ENCODE measurements at places on chromosomes 12 and 14.

GRCh38 chr12:88865537-88865936 lies 285.3 kb upstream of the KITLG start:
- DNase-seq = no peak

GRCh38 chr14:104550861-104551728 lies 28.5 kb upstream of the C14orf180 start:
- DNase-seq = no peak

DNA sequence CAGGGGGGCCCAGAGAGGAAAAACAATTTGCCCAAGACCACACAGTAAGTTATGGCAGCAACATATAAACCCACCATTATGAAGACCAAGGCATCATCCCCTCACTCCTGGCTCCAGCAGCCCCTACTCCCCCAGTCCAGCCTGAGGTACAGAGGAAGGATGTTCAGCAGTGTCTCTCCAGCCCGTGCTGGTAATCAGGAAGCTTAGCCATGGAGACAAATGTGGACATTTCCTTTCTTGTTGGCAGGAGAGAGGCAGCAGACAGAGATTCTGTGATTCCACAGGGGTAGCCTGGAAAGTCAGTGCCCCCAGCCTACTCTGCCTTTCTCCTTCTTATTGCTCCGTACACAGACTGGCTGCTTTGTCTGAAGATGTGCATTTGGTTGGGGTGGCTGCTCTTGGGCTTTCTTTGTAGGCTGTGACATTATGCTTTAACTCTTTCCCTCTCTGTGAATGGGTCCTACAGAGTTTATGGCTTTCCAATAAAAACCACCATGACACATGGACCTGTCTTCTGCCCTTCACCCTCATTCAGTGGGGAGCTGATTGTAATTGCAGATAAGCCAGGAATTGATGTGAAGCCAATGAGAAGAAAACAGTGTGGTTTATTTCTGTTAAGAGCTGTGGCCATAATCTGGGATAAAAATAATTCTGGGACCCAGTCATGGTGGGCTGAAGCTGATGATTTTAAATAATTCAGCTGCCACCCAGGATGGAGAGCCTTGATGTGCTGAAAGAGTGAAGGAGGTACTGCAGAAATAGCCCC lies 3.4 kb downstream of the RPH3A start:
- DNase-seq = no peak

- DNase-seq = no peak
Measured at GRCh38 chr14:88612981-88613380, 50.1 kb downstream of the ZC3H14 start.

DNA sequence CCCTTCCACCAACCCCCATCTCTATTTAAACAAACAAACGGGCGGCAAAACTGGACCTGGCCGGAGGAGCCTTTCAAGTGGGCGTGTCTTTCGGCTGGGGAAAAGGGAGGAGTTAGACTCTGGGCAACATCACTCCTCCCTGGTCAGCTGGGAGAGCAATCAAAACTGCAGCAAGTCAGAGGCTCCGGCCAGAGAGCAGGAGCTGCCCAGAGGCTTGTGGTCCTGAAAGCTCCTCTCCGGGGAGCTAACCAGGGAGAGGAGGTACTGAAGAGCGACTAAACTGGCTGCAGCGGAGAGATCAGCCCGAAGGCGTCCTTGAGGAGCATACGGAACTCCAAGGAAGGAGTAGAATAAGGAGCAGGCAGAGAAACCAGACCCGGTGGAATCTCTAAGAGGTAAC lies at the start of gene NEUROD4:
Gene NEUROD4, plus strand, starts transcription at position 191 of the 400 bp plus-strand sequence. CDS start 6,466 bp downstream, outside the sequence.
- DNase-seq = no peak

DNA sequence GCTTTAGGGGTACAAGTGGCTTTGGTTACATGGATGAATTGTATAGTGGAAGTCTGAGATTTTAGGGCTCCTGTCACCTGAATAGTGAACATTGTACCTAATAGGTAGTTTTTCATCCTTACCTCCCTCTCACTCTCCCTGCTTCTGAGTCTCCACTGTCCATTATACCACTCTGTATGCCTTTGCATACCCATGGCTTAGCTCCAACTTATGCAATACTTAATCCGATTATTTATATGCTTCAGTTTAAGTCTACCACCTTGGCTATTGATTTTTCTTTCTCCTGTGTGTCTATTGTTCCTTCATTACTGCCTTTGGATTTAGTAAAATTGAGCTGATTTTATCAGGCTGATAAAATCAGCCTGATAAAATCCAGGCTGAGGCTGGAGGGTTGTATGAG lies 30.5 kb upstream of the C12orf71 start:
- DNase-seq = no peak

- no peak for DNase-seq
Measured at GRCh38 chr14:20719777-20720176, 25.9 kb upstream of the EDDM3A start.

- DNase-seq = no peak
Measured at GRCh38 chr14:76313852-76314251, 62.1 kb upstream of the ESRRB start.

DNA sequence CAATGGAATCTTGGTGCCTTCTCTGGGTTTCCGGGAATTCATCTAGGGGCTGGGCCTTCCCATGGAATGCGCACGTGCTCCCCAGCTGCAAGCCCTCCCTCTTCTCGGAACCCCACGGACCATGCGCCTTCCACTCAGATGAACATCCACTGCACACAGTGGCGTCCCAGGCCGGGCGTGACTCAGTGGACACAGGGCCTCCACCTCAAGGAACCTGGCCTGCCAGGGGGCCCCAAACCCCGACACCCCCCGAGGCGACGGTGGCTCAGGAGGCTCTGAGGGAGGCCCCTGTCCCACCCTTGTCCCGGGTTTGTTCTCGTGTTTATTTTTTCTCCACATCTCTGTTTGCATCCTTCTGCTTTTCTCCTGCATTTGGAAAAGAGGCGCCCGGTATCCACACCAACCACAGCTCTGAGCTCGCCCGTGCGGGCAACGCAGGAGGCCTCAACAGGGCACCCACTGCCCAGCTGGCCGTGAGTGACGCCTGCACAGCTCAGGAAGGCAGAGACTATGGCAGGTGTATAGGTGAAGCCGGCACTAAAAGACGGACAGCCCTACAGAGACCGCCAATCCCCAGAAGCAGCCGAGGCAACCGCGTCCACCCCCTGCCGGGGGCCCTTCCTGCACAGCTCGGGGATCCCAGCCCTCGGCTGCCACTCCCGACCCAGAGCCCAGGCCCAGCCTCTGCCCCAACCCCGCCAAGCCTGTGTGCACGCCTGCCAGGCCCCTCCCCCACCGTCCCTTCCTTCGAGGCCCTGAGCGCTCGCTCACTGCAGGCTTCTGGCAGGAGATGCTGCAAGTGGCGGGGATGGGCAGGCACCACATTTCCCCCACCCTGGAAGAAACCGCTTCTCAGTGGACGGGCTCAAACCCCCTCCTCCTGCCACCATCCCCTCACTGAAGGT lies 23.8 kb upstream of the GALNT9 start:
- no peak for DNase-seq

GRCh38 chr14:94787092-94787491 lies 17.2 kb upstream of the GSC start:
- no peak for DNase-seq

DNA sequence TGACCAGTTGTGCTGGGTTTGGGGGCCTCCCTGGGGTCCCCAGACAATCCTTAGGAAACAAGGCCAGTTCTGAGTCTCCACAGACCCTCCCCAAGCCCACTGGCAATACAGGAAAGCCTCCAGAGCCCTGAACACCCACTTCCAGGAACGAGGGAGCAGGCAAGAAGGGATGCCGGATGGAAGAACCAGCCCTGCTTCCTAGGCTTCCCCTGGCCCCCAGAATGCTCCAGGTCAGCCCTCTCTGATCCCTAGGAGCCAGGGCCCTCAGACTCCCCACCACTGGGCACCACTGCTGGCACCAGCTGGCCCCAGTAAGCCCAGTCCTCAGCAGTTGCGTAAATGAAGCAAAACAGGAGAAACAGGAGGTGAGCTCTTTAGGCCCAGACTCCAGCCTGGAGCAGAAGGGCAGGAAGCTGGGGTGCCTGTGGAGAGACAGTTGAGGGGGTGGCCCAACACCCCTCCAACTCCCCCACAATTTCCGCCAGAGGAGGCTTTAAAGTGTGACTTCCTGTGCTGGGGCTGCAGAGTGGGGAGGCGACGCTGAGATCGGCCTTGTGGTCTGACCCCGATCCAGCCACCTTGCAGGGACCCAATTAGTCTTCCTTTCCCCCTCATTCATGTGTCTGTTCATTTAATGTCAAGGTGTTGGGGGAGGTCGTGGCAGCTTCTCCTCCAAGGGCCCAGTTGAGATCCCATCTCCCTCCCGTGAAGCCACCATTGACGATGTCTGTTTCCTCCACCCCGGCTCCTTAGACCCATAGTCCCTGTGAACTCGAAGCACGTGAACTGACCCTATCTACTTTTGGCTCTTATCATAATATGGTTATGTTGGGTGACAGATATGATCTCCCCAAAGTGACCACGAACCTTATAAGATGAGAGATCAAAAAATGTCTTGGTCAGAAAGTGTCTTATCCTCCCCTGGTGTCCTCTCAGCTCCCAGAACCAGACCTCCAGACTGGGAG lies 4.7 kb downstream of the TNFRSF1A start:
- no peak for DNase-seq

Measured in activated naive CD4-positive, alpha-beta T cell (primary cell).